Activated CD4-positive, alpha-beta T cell treated with anti-CD3 and anti-CD28 coated beads, Interleukin-2, amount 50 U/mL, for 4 hours (primary cell): ENCODE measurements at places on chromosomes 12 and 14.
A peak's percentile ranks its signal among the peaks of the same experiment; 100 is the strongest.

DNA sequence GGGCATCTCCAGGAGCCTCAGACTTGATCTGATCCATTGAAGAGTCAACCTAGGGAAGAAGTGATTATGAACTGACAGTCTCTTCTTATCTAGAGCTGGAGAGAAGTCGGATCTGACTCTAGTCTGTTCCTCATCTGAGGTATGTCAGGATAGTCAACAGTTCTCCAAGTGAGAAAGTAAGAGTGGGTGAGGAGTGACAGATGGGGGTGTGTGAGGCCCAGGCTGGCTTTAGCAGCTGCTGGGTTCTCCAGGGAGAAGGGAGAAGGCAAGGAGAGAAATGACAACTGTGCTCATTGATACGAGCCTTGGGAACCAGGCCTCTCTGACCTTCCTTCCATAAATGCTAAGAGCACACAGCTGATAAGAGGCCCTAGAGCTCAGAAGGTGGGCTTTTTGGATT is 53.3 kb downstream of the IRAK3 start:
- DNase-seq = no peak

DNA sequence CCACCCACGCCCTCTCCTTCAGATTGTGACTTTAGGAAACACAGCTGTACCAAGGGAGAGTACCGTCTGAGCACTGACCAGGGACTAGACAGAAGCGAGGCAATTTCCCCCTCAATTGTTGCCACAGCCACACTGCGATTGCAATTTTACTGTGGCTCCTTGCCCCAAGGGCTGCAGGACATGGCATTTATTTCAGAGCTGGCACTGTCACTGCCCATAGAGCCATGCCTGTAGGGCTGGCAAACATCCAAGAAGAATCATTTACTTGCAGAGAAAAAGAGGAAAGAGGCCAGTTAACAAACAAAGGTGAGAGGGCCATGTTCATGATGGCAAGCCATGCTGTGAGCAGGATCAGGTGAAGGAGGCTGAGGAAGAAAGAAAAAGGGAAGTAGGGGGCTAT is 129.6 kb downstream of the EMP1 start:
- no peak for DNase-seq

GRCh38 chr14:45868377-45868776 is 615.4 kb upstream of the MIS18BP1 start:
- DNase-seq = no peak

- DNase-seq = peak; percentile 26
Measured at GRCh38 chr14:103748534-103748857, 32.9 kb downstream of the ZFYVE21 start.

DNA sequence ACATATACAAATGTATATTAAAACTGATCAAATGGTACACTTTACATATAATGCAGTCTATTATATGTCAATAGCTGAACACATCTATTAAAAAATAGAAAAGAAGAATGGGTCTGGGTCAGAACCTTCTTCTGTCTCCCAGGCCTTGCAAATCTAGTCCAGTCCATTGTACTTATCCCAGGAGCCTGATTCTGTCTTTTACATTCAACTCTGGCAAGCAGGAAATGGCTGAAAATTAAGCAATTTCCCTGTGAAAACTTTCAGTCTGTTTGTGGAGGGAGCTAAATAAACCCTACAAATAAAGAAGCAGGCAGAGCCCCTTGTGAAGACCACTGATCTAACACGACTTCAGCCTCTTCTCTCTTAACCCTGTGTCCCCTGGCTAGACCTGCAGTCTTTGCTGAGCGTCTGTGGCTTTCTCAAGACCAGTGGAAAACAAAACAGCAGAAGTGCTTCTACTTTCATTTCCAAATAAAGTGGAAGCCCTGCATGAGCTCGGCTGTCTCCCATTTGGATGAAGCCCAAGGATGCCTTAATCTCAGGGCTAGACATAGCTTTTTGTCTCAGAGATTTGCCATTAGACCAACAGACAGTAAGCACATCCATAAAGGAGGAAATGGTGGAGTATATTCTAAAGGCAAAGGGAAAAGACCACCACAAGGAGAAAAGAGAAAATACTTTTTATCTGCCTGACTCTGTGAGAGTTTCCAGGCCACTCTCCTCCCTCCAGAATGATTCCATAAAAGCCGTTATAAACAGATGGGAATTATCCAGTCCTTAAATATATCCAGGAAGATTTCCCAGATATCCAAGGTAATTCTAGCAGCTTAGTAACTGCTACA is 48.2 kb downstream of the CRACR2A start:
- DNase-seq = no peak

GRCh38 chr12:46574847-46575246 is 202.3 kb upstream of the SLC38A2 start:
- DNase-seq = no peak

GRCh38 chr12:113894697-113895096 is 71.4 kb downstream of the RBM19 start:
- DNase-seq = no peak
